Stimulated activated CD8-positive, alpha-beta memory T cell treated with anti-CD3 and anti-CD28 coated beads, Interleukin-4, amount 100 ng/mL, for 24 hours (primary cell): ENCODE measurements at places on chromosomes 1 and 21.

DNA sequence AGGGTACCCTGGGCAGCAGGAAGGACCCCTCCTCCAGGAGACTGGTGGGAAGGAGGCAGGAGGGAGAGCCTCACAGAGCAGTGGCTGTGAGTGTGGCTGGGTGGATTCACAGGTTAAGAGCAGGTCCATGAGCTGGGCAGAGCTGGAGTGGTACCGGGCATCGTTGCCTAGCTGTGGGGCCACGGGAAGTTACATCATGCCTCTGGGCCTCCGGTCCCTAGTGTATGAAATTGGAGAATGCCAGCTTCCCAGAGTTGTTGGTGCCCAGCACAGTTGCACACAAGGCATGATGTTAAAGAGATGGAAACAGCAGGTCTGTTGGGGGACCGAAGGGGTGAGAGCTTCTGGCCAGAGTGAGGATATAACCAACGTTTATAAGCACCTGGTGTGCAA lies 18.5 kb downstream of the FOXO6 start:
- no peak for DNase-seq

DNA sequence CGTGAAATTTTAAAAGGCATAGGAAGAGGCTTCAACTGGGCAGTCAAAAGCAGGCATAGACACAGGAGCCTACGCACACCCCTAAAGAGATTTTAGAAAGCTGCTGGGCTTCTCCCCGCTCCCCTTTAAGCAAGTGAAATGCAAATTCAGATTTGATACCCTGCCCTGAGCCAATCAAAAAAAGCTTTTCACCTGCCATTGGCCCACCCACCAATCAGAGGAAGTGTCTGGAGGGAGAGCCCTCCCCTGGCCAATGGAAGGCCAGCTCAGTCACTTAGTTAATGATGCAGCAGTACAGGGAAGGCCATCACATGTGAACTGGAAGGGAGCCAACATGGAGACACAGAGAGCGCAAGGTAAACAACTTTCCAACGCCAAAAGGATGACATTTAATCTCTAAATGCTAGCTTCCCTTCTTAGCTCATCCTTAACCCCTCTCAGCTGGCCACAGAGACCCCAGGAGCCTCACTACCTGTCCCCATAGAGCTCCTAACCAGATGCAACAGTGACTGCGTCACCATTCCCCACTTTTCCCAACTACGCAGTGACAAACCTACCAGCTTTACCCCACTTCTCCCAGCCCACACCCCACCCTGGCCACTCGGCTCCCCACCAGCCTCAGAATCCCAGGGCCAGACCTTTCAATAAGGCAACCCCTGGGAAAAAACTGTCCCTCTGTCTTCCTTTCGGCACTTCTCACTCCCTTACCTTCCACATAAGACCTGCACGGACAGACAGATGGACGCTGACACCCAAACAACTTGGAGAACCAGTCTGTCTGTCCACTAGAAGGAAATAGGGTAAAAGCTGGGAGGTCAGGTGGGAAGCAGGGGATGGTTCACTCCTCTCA lies 71.0 kb downstream of the CD46 start:
- peak; percentile 38 for DNase-seq

GRCh38 chr1:66400660-66401059 lies 133.3 kb upstream of the SGIP1 start:
- no peak for DNase-seq

- DNase-seq = no peak
These were observed 372.2 kb downstream of the MRPL39 start for GRCh38 chr21:25234857-25235801.

- no peak for DNase-seq
These were observed 79.5 kb upstream of the DNAJC6 start for GRCh38 chr1:65229754-65230339.
